ENCODE measurements at places on chromosomes 11 and 22.

DNA sequence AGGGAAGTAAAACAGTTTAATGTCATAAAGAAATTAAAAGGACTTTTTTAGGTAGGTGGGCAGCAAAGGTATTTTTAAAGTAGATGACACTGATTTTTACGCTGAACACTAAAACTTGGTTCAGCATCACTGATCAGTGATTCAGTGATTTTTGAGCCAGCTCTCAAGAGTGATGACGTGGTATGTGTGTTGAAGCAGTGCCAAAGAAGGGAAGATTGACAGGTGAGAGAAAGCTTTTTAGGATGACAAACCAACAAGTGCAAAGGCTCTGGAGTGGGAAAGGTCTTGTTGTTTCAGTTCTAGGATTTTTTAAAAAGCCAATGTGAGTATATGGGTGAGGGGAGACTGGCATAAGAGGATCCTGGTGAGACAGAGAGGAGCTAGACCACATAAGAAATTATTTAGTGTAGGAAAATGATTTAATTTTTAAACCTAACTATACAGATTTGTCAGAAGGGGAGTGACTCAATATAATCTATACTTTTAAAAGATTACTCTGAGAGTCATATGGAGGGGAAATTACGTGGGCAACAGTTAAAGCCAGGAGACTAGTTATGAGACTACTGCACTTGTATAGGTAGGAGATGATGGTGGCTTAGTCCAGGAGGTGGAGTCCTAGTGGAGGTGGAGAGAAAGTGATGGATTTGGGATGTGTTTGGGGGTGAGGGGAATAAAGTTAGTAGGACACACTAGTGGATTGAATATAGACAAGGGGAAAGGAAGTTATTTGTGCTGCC lies 17.6 kb upstream of the CALCB start:
- DNase-seq = no peak

DNA sequence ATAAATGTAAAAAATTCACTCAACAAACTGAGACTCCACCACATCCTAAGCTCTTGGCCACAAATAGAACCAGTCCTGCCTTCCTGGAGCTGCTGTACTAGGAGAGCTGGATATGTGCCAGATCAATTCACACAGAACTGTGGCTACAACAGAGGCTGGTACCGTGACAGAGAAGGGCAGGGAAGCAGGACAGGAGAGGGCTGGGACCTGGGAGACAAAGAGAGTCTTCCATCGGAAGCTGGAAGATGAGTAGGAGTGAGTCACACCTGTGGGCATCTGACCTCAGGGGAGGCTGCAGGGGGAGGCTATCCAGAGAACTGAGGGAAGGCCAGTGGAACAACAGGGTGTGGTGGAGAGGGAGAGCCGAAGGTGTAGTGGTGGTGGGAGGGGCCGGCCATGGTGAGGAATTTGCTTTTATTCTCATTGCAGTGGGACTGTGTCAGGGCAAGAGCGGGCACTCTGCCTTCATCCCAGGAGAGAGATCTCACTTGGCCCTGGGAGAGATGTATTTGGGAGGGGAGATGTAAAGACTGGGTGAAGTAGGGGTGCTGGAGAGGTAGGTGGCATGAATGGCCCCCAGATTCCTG lies 1.9 kb upstream of the LTBP3 start:
- peak; percentile 91 for DNase-seq

DNA sequence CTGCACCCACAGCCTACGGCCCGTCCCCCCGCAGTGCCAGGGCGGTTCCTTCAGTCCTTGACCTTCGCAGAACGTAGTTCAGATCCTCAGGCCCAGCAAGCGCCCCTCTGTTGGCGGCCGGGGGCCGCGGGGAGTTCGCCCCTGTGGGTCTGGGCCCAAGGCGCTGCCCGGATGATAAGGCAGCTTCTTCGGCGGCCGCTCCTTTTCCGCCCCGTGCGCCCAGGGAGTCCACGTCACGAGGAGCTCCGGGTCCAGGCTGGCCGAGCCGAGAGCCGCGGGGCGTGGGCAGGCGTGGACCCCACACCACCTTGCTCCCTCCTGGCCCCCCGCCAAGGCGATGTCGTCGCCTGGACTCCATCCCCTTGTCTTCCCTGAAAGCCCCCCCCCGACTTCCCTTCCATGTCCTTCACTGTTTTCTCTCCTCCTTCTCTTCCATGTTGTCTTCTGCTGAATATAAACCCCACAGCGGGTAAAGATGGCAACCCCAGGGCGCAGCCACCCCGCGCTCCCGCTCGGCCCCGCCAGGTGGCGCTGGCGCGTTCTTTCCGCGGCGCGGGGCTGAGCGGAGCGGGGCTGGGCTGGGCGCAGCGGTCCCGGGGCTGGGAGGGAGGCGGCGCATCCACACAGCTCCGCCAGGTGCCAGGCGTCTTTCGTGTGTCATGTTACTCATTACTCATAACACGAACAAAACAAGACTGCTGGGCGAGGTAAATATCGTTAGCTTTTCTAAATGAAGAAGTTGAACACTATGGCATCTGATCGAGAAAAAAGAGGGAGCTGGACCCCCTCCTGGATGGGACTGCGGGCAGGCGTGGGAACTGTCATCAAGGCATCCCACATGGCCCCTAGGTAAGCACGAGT lies 321.0 kb downstream of the NTM start:
- DNase-seq = peak; percentile 72

DNA sequence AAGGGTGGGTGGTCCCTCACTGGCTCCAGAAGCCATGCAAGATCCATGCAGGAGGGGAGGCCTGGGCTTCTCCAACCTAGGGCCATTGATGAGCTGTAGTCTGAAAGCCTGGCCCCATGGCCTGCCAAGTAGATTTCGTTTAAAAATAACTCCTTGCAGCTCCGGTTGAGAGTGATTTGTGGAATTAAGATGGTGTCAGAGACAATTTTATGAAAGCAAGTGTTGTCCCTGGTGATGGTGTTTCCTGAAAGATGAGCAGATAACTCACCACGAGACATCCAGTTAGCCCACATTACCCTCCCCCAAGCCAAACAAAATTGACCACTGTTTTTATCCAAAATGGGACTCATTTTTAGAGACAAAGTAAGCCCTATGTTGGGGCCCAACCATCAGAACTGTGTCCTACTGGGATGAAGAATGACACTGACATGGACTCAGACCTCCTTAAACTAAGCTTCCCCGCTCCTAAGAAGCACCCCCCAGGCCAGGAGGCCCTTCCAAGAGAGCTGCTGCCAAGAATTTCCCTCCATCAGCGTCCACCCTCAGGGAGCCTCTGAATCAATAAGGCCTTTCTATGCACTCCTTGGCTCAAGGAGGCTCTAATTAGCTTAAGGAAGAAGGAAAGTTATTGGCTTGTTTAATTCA lies 174.2 kb upstream of the NCAM1 start:
- DNase-seq = no peak

GRCh38 chr11:90288212-90288821 lies 65.5 kb upstream of the CHORDC1 start:
- no peak for DNase-seq

DNA sequence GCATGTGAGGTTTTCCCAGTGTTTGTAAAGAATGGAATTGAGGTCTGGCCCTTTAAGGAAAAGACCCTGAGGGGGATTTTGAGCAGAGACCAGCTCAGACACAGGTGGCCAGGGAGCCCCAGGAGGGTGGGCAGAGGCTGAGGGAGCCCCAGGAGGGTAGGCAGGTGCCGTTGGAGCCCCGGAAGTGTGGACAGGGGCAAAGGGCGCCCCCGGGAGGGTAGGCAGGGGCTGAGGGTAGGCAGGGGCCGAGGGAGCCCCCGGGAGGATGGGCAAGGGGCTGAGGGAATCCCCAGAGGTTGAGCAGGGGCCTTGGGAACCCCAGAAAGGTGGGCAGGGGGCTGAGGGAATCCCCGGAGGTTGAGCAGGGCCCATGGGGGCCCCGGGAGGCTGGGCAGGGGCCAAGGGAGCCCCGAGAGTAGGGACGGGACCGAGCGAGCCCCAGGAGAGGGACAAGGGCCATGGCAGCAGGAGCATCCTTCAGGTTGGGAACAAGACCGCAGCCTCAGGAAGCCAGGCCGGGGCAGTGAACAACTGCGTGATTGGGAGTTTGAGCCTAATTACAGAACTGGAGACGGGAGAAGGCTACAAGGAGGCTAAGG lies 292.0 kb downstream of the BRD1 start:
- no peak for DNase-seq

DNA sequence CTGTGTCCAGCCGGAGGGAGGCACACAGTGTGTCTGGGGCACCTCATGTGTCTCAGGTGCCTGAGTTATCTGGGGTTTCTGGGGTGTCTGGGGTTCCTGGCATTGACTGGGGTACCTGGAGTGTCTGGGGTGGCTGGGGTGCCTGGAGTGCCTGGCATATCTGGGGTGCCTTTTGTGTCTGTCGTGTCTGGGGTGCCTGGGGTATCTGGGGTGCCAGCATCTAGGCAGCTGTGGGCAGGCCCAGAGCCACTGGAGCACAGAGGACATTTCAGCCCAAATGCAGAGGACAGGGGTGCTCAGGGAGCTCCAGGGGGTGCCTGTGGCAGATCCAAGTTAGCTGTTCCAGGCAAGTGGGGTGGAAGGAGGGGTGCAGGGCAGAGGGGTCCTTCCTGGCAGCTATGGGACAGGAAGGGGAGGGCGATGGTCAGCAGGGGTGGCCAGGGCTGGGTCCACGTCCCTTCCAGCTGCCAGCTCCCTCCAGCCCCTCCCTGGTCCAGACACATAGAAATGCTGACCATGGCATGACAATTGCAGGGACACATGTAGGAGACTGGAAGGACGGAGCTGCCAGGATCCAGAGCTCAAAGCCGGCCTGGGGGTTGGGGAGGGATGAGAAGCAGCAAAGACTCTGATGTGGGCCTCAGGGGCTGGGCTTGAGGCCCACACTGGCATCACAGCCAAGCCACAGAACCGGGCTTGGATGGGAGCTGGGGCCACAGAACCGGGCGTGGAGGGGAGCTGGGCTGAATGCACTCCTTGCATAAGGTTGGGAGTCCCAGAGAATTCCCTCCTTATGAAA lies 133.0 kb downstream of the BRD1 start:
- no peak for DNase-seq

DNA sequence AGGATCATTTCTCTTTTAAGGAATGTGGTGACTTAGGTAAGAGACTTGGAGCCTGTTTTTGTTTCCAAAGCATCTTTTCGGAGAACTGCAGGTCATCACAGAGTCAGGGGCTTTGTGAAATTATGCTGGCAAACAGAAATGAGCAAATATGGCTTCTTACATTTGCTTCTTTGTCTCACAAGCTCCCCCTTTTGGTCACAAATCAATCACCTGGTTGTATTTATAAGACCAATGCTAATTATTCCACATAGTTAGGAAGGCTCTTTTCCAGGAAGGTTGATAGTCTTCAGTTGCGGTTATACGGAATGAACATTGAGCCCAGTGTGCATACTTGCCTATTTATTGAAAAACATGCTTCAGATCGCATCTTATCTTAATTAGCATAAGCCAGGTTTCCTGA lies 34.6 kb upstream of the CEP126 start:
- no peak for DNase-seq

DNA sequence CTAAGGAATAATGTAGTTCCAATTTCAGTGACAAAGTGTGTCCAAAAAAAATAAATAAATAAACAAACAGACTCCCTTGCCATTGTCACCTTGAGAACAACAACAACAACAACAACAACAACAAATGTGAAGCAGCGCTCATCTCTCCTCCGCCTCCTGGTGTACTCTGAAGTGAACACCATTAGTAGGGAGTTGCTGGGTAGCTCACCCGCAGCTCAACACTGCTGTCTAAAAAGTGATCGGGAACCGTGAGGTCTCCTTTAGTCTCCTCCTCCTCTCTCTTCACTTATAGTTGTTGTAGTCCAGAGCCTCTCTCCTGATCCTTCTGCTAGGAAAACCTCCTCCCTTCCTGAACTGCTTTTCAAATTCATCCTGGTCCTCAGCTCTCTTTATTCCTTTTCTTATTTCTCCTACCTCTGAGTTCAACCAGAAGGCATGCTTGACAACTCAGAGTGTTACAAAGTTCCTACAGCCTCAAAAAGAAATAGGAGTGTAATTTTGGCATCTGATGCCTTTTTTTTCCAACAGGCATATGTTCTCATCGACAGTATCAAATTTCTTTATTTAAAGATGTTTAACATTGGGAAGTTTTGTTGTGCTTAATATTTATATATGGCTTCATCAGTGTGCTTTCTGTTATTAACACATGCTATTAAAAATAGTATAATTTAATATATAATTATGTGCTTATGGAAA lies 215.1 kb downstream of the PGR start:
- DNase-seq = no peak

- no peak for DNase-seq
These were observed 38.0 kb downstream of the IL18BP start for GRCh38 chr11:72036687-72037086.

DNA sequence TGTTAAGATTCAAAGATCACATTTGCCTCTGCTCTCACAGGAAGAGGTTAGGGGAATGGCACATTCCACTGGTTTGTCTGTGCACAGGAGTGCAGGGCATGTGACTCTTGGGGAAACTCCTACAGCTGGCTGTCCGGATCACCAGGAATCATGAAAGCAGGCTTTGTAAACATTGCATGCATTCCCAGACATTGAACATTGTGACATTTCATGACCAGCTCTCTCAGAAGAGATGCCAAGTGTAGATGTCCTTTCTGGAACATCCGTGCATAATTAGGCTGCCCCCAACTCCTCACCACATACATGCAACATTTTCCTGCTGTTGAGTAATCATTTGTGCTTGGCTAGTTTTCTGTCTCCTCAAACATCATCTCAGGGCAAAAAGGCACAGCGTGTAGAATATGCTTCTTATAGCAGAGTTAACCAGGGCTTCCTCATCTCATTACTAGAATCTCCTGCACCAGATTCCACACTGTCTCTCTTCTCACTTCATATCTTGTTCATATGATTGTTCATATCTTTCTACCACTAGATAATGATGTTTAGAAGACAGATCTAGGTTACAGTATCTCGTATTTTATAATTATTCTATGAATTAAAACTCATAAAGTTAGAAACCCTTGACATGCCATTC lies 694.7 kb downstream of the NTM start:
- peak; percentile 71 for DNase-seq

GRCh38 chr22:25098445-25099081 lies 101.1 kb upstream of the CRYBB3 start:
- DNase-seq = no peak

- DNase-seq = peak; percentile 18
These were observed 476.4 kb downstream of the MIAT start for GRCh38 chr22:27133681-27134314.

- no peak for DNase-seq
These were observed 3.5 kb downstream of the HTR3B start for GRCh38 chr11:113908098-113908497.

Measured in MG63 (cell line).